Cortex of kidney (tissue), 1 donor: ENCODE measurements at places on chromosomes 6 and 20.

DNA sequence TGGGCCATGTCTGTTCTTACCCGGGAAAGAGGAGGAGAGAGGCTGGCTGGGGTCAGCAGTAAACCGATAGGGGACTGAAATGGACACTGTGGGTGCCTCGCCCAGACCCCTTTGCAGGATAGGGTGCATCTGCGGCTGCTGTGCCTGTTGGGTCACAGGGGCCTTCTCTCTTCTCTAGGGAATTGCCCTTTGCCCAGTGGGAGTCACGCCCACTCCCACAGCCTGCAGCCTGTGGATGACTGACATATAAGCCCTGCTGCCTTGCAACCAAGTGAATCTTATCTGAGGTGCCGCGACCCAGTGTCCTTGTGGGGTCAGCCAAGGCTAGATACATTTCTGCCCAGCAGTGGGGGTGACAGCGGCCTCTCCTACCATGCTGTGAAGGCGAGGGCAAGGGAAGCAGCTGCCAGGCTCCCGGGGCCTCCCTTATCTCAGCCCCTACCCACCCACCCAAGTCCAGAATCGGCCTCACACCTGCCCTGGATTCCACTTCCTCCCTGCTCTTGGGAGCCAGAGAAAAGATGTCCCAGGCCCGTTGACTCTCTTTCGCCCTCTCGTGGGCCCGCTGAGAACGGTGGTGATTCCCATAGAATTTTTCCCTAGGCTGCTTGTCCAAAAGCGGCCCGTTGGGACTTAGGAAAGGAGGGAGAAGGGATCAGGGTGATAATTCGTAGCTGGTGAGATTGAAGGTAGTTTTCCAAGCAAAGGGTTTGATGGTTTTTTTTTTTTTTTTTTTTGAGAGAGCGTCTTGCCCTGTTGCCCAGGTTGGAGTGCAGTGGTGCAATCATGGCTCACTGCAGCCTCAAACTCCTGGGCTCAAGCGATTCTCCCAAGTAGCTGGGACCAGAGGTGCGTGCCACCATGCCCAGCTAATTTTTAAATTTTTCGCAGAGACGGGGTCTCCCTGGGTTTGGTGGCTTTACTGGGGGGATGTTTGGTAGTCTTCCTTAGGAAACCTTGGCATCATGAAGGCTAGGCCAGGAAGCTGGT, 76.4 kb upstream of the RNF24 start:
- DNase-seq: no peak

- DNase-seq: no peak
These were observed 9.4 kb downstream of the STX11 start for GRCh38 chr6:144159742-144160141.

GRCh38 chr20:37358366-37359150, 12.6 kb downstream of the SRC start:
- DNase-seq: no peak

DNA sequence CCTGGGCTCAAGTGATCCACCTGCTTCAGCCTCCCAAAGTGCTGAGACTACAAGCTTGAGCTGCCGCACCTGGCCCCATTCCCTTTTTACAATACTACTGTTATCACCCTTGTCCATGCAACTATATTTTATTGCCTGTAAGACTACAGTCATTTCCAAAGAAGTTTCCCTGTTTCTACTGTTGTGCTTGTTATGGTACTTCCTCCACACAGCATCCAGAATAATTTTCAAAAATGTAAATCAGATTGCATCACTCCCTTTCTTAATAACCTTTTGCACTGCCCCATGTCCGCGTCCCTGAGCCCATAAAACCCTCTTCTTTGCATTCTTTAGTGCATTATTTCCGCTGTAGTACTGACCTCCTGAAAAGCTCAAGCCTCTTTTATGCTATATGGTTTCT, 128.9 kb upstream of the AKIRIN2 start:
- DNase-seq: no peak

DNA sequence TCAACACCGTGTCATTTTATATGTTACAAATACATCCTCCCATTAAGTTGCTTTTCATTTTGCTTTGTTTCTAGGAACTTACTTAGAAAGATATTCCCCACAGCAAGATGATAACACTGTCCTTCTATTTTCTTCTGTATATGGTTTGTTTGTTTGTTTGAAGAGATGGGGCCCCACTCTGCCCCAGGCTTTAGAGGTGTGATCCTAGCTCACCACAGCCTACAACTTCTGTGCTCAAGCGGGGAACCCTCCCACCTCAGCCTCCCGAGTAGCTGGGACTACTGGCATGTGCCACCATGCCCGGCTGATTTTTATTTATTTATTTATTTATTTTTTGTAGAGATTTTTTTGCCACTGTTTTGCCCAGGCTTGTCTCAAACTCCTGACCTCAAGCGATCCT, 14.2 kb upstream of the GMDS start:
- no peak for DNase-seq

GRCh38 chr20:3188823-3189413, 15.6 kb downstream of the DDRGK1 start:
- DNase-seq: no peak

DNA sequence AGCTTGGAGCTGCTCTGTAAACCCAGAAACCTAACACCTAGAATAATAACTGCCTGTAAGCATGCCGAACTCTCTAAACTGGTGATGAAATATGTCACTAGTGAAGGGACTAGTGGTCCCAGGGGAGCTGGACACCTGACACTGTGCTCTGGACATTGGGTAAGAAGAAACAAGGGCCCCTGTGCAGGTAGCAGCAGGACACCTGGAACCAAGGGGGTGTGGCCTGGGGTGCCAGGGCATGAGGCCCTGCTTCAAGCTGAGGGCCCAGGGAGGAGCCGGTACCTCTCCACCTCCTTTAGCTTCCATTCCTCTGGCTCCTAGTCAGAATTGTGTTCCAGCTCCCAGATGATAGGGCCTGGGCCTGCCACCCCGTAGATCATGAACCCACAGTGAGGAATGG, 263.2 kb downstream of the OGFRL1 start:
- DNase-seq: no peak

GRCh38 chr6:74731204-74731603, 474.6 kb downstream of the COL12A1 start:
- DNase-seq: no peak

DNA sequence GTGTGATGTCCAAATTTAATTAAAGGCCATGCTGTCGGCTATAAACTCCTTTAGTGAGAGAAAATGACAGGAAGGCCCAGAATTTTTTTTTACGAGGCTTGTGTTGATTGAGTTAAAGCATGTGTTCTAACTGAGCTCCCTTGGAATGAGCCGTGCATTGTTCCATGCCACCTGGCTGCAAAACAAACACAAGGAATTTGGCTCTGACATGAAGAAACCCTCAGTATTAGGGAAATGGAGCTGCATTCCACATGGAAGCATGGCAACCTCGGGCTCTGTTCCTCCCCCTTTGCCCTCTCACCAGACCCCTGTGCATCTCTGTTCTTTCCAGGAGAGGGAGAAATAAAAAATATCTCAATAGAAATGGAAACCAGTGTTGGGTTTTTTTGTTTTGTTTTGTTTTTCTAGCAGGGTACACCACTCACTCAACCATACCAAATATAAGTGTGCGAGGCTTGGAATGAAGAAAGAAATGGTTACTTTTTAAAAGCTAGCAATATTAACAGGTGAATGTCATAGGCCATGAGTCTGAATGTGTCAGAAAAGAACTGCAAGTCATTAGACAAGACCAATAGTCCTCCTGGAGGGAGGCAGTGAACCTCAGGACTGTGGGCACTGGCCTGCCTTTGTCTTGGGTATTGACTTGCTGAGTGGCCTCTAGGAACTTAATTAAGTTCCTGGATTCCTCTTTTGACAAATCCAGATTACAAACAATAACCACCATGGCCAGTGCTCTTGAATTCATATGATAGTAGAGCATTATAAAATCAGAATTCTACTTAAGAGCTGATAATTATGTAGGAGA, 935.1 kb downstream of the KIF16B start:
- no peak for DNase-seq

- DNase-seq: no peak
These were observed 559.5 kb upstream of the PTCHD4 start for GRCh38 chr6:48670546-48670945.

- no peak for DNase-seq
These were observed 22.7 kb downstream of the TFEB start for GRCh38 chr6:41712651-41713103.

GRCh38 chr6:164897523-164898235, 411.7 kb downstream of the C6orf118 start:
- no peak for DNase-seq

GRCh38 chr20:3751675-3752385, 15.7 kb downstream of the ADISSP start:
- DNase-seq: no peak

GRCh38 chr6:155424181-155424580, 31.5 kb downstream of the NOX3 start:
- DNase-seq: no peak

GRCh38 chr6:120363429-120363828, 970.9 kb downstream of the TBC1D32 start:
- DNase-seq: no peak

GRCh38 chr6:26158581-26159356, 71.5 kb downstream of the HFE start:
- no peak for DNase-seq
